PC-3 (cell line): ENCODE measurements at places on chromosomes 1 and 21. TPM values are rescaled to one million over a fixed set of nuclear protein-coding genes. Genes with fewer than 3 reads are reported as not detected.
A peak's percentile ranks its signal among the peaks of the same experiment; 100 is the strongest.

The CYP4B1 gene
- not detected in 2 replicates for total RNA-seq

- peak; percentile 38 for DNase-seq
Observed at GRCh38 chr1:14704846-14705245, 106.4 kb downstream of the KAZN start.

DNA sequence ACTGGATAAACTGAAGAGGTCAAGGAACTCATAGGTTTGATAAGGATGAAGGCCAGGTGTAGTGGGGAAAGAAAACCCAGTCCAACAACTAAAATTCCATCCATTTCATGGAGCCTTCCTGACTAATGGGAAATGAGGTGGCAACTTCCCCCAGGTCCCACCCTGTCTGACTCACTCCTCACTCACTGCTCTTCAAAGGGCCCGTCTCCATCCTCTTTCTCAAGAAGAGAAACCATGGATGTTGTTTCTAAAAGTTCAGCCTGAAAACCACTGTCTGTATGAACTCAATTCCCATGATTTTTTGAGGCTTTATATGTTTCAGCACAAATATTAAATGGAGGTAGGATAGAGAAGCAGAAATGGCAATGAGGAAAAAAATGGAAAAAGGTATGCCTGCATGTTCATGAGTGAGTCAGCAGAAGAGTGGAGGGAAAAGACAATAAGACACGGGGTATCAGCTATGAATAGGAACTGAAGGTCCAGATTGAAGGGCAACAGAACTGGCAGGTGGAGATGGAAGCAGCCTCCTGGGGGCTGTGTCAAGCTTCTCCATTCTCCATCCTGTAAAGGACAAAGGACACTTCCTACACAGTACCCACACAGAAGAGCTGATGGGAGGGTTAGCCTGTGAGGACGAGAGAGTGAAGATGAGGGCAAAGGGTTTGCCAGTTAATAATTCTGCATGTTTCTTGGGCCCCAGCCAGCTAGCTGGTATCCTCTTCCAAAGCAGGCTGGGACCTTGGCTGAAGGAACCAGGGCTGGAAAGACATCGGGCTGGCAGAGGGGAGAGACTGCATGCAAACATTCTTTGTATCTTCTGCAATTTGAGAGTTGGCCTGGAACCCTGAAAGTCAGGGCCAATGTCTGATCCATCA, 5.5 kb upstream of the ELOVL1 start:
- peak; percentile 93 for DNase-seq

GRCh38 chr1:65174585-65174984, 26.6 kb downstream of the AK4 start:
- DNase-seq: peak; percentile 95
